WTC11 (cell line): ENCODE measurements at places on chromosomes 5 and 9.
A peak's percentile ranks its signal among the peaks of the same experiment; 100 is the strongest.

- DNase-seq: peak; percentile 10
Measured at GRCh38 chr5:1007681-1008450, 736 bp upstream of the NKD2 start.

DNA sequence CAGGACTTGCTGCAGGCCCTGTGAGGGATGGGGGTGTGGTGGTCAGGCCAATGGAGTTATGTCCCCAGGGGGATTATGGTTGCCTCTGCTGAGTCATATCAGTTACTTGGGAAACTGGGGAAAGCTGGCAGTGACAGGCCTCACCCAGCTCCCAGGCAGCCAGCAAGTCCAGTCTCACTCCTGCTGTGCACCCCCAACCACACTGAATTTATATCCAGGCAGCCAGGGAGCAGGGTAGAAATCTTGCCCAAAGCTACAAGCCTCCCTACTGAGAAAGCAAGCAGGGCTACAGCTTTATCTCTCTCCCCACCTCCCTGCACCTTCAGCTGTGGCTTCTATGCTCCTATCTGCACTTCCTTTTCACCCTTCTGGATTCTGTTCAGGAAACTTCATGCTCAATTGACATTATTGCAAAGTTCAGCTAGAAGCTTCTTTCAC lies 2076.0 kb upstream of the CDH9 start:
- no peak for DNase-seq

GRCh38 chr9:95793924-95794828 lies 81.3 kb upstream of the ERCC6L2 start:
- DNase-seq: no peak

DNA sequence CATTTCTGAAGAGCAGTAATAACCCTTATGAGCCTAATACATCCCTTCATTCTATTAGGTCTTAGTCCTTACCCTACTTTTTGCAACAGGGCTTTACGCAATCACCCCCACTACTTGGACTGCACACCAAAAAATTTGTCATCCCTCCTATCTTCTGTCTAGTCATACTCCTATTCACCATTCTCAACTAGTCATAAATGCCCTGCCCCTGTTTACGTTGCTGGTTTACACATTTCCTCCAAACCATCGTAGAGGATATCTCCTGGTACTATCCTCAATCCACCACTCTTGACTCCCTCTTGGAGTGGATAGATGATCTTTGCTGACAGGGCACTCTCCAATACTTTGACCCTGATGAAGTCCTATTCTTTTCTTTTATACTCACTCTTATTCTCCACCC lies 98.2 kb upstream of the CCNG1 start:
- no peak for DNase-seq

GRCh38 chr5:140547508-140548299 lies at the start of gene EIF4EBP3:
Gene EIF4EBP3, plus strand, starts transcription at chr5:140547662. Its CDS starts 76 bp downstream, at chr5:140547738.
- DNase-seq: peak; percentile 98

DNA sequence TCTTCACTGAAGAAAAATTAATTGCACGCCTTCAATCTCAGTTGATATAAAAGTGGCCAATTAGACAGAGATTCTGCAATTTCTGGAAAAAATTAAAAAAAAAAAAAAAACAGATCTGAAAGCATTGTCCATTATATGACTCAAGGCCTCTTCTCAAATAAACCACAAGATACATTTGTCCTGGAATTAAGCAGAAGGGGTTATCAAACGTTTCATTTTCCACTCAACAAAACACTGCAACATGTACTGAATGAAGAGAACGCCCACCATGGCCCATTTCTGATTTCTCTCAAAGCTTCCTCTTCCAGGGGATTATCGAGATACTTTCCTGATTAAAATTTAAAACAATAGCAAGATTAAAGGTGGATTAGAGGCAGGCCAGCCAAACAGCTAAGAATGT lies 5.8 kb upstream of the PAPPA start:
- no peak for DNase-seq

GRCh38 chr5:13664377-13664776 lies 280.1 kb downstream of the DNAH5 start:
- DNase-seq: no peak

DNA sequence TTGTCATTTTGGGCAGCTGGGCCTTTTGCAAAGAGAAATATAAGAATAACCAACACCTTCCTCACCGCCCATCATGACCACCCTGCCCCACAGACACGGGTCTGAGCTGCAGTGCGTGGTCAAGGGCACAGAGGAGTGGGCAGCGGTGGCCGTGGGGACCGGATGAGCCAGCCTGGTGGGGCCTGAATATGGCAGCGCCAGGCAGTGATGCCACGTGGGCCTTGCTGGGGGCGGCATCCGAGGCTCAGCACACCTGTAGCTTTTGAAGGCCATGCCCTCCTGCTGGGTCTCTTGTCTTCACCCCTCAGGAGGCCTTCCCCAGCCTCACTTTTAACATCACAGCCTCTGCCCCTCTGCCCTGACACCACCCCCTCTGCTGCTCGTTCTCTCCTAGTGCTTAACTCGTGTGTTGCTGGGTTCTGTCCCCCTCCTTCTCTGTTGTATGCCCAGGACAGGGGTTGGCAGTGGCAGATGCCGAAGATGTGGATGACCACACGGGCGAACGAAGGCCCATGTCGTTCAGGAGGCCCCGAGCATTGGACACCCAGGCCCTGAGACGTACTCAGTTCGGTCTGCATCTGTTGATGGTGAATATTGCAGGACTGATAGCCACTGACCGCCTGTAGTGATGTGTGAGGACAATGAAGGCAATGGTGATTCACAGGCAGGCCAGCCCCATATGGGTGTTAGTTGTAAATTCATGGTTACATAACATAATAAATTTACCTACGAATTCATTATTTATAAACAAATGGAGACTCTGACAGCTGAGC lies 46.0 kb downstream of the AHRR start:
- DNase-seq: peak; percentile 10

DNA sequence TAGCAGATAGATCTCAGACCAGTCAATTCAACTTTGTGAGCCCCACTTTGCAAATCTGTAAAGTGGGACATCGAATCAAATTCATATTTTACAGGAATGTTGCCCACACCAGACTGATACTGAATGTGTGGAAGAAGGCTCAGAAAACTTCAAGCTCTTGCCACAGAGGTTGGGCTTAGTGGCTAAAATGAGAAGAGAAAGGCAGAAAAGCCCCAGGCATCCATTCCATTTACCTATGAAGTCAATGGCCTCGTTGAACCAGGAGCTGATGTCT lies 1.7 kb downstream of the DUSP1 start:
- DNase-seq: no peak

GRCh38 chr5:154191467-154192261 lies 1.1 kb downstream of the GALNT10 start:
- DNase-seq: no peak

DNA sequence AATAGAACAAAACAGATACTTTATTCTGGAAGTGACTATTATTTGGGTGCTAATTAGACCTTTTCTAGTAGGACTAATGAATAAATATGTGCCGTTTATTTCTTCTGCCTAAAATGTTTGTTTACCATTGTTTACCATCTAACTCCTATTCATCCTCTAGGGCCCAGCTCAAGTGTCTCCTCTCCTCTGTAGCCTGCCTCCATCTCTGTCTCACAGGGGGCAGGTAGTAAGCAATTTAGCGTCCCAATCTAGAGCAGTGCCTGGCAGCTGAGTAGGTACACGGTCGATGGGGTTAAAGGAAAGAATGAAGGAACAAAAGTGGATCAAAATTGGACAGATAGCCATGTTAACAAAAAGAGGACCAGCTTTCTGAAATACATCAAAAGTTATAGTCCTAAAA lies 230.9 kb downstream of the SLF1 start:
- DNase-seq: no peak

GRCh38 chr5:141695627-141696215 lies 13.7 kb upstream of the ARAP3 start:
- DNase-seq: no peak

DNA sequence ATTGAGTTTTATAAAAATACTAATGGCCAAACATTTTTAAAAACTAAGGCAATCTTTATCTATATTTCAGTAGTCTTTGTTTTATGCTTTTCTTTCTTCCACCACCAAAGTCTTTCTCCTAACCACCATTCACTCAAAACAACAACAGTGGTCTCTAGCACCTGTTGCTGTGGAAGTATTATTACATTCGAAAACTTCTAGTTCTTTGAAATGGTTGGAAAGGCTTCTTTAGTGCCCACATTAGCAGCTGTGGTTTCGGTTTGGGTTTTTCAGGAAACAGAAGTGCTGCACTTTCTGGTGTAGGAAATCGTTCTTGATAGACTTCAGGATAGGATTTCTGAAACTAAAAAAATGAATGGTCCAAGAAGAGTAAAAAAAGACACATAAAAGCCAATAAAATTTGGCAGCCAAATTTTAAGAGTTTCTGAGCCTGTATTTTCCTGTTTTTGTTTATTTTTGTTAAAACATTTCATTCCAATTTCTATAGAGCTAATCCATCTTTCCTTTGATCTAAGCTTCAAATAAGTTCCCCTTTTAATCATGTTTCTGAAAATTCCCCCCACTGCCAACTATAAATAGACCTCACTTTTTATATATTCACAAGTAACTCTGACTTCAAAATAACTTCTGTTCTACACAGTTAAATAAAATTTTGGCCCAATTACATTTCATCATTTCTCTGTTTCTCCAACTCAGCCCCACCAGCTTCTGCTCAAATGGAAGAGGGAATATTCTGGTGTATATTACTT lies 102.2 kb downstream of the DEPDC1B start:
- no peak for DNase-seq

DNA sequence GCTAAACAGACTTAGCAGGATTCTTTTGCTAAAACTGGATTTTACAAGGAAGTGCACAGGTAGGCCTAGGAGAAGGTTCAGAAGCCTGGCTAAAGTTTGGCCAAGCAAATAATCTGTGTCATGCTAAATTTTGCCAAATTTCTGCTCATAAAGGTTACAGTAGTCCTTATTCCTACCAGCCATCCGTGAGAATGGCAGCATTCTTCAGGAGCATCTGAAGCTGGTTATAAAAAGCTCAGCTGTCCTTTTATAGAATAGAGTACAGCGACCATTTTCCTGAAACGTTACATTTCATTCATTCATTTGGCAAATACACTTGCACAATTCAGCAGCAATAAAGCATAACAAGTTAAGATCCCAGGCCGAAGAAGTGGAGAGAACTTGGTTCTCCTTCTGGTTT lies 6.9 kb downstream of the GSN start:
- DNase-seq: no peak

- no peak for DNase-seq
Measured at GRCh38 chr9:117265253-117265652, 149.6 kb downstream of the ASTN2 start.

- DNase-seq: no peak
Measured at GRCh38 chr9:127770583-127770904, 7.9 kb downstream of the SH2D3C start.

- no peak for DNase-seq
Measured at GRCh38 chr9:94108584-94108983, 24.3 kb downstream of the PTPDC1 start.

DNA sequence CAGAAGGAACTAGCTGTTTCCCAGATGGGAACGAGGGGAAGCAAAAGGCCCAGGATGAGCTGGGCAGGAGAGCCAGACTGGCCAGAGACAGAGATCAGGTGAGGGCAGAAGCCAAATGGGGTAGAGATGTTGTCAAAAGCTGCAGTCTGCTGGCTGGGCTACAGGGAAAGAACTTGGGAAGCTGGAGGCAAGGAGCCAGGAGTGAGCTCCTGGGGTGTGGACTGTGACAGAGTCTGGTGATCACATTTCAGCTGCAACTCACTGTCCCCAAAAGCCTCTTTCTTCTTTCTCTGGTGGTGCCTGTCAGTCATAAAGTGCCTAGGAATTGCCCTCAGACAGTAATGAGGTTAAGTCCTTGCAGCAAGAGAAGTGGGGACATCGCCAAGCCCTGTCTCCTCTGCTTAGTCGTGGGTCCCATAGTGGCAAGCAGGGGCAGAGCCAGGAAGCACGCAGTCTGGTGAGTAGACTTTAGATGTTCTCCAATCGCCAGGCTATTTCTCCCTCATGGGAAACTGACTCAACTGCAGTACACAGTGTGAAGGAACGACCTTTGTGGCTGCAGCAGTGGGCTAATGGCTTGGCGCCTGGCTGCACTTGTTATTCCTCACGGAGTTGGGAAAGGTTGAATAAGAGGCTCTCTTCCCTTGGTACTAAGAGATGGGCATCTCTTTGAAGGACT lies 2.5 kb upstream of the FSD1L start:
- no peak for DNase-seq

- peak; percentile 87 for DNase-seq
Measured at GRCh38 chr9:135864447-135865049, 42.8 kb downstream of the CAMSAP1 start.

- peak; percentile 92 for DNase-seq
Measured at GRCh38 chr9:124126648-124127646, 115.4 kb downstream of the LHX2 start.

DNA sequence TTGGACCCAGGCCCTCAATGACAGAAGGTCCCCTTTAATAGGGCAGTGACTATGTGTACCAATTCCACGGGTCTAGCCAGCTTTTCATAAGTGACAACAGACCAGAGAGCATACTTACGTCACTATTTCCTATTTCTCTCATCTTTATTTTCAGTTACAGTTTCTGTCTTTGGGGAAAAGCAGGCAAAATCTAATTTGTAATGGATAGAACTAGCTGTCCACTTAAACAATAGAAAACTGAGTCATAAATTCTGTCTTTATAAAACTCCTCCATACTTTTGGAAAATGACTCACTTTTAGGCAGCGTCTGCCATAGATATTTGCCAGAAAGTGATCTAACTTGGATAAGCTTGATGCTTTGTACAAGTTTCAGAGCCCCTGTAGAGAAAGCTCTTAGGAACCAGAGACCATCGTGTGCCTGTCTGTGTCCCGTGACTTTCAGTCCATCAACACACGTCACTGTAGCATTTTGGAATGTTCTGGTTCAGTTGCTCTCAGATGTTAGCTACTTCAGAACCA lies 101.9 kb downstream of the F2RL2 start:
- no peak for DNase-seq

GRCh38 chr5:60340965-60341471 lies 358.9 kb downstream of the DEPDC1B start:
- DNase-seq: no peak

DNA sequence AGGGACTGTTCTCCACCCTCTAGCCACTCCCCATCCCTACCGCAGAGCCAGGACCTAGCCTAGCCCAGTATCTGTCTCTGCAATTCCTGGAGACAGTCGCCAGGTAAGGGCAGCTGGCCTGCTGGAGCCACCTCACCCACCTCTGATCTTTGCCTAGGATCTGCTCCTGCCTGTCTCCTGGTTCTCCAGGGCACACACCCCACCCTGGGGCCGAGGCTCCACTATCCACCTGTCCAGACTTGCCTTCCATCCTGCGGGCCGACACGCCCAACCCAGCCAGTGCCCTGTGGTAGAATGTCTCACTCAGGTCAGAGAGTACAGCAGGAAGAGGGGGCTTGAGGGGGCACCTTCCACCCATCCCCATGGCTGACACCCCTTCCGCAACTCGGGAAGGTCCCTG lies 15.7 kb upstream of the AQP7 start:
- DNase-seq: no peak

- DNase-seq: no peak
Measured at GRCh38 chr5:148515460-148515859, 131.7 kb downstream of the FBXO38 start.

- DNase-seq: no peak
Measured at GRCh38 chr9:135607401-135608293, 31.7 kb downstream of the GLT6D1 start.

GRCh38 chr9:28471261-28471660 lies 898.0 kb upstream of the C9orf72 start:
- no peak for DNase-seq
